ENCODE measurements at places on chromosomes 4 and X.
A peak's percentile ranks its signal among the peaks of the same experiment; 100 is the strongest.

DNA sequence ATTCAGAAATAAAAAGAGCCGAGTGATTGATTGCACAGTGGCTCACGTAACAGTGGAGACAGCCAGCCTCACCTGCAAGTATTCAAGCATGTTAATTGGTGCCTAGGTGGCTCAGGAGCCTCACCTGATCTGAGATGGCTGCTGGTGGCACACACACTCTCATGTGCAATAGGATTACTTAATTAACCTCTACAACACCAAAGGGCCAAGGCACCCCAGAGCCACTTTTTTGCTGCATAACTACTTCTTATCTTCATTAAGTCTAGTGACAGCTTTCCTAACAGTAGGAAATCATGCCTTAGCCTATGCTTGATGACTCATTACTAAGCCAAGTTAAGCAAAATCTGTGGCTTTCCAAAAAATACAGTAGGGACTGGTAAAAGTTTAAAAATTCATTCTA is 117.3 kb upstream of the NOCT start:
- DNase-seq: no peak

GRCh38 chrX:11664211-11665167 is 1.2 kb downstream of the ARHGAP6 start:
- peak; percentile 23 for DNase-seq

GRCh38 chr4:47462799-47463234 is 685 bp downstream of the COMMD8 start:
- no peak for DNase-seq

DNA sequence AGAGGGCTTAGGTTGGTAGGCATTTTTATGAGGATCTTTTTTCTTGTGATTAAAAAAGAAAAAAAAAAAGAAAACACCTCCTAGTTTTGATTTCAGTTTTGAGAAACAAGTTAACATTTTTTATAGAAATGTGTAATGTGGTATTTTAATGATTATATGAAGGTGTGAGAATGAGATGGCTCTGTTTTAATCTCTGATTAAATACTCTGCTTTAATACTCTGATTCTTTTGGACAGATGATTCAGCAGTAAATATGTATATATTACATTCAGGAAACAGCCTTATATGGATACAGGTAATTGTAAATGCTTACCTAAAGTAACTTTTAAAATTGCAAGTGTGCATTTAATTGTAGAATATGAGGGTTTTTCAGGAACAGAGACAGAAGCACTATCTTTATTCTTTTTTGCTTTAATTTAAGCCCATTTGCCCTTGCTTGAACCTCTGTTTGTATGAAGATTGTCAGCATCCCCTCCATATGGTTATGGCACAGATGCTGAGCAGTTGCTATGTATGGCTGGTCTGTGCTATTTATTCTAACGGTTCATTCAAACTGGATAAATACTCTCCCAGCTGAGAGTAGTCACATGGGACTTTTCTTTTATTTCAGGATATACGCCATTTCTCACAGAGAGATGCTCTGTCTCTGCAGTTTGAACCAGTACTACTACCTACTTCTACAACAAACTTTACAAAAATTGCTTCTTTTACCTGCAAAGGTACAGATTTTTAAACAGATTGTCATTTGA is 101.0 kb upstream of the TLR2 start:
- no peak for DNase-seq

DNA sequence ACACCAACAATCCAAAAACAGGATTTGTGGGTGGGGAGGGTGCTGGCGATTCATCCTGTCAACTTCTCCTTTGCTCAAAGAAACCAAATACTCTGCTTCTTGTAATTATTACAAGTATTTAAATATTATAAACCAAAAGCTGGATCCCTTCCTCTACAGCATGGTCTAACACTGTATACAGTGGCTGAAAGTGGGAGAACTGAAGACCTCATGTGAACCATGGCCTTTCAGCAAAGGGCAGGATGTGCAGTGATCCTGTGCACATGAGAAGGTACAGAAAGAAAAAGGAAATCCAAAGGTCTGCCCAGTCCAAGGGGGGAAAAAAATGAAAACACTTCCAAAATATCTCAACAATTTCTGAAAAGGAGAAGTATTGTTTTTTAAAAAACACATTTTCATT is 5.3 kb upstream of the CXorf38 start:
- no peak for DNase-seq

DNA sequence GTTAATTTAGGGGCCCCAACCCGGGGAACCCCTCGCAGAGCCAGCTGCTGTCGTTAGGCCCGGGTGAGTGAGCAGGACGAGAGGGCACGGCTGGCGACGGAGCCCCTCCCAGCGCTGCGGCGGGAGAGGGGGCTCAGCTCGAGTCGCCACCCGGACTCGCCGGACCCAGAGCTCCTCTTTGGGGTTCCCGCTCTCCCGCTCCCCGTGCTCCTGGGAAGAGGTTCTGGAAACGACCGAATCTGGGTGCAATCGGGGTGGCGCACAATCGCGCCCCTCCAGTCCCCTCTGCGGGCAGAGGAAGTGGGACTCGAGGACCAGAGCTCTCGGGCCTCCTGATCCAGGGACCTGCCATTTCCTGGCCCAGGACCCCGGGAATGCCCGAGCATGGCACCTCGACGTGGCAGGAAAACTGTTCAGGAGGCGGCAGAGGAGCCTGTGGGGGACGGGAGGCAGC is 37.3 kb upstream of the ARAF start:
- no peak for DNase-seq

GRCh38 chr4:126023896-126024295 is 709.1 kb downstream of the FAT4 start:
- DNase-seq: no peak

GRCh38 chr4:2059726-2060602 is 837 bp downstream of the NAT8L start:
- DNase-seq: peak; percentile 53

GRCh38 chrX:24357106-24357505 is 3.3 kb upstream of the SUPT20HL1 start:
- DNase-seq: no peak

- no peak for DNase-seq
These were observed 84.0 kb upstream of the TBC1D9 start for GRCh38 chr4:140839888-140840790.

DNA sequence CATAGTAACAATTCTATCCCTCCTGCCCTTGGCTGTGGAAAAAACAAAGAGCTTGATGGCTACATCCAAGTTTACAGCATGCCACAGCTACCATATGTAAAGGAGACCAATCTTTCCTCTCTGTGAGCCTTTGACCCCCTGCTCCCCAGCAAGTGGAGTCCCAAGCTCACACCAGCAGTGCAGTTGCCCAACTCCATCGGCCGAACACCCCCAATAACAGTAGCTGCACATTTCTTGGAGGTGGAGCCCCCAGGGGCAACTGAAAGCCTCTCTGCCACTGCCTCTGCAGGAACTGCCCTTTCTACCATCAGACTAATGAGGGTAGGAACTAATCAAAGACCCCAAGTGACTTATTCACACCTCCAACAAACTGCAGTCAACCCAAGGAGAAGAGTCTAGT is 81.0 kb upstream of the TCEAL2 start:
- no peak for DNase-seq

DNA sequence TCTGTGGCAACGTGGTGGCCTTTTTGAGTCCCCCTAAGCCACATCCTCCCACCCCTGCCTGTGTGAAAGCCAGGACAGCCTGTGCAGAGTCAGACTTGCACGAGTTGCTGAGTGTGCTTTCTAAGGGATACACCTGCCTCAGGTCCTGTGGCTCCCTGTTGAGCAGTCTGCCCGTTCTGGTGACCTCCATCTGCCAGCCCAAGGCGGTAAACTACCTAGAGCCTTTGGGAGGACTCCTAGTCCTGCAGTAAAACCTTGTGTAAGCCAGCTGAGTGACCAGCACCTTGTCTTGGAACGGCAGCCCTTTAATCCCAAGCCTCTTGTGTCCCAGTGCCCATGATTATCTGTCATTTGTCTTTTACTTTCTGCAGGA is 69.3 kb downstream of the NBDY start:
- DNase-seq: no peak

DNA sequence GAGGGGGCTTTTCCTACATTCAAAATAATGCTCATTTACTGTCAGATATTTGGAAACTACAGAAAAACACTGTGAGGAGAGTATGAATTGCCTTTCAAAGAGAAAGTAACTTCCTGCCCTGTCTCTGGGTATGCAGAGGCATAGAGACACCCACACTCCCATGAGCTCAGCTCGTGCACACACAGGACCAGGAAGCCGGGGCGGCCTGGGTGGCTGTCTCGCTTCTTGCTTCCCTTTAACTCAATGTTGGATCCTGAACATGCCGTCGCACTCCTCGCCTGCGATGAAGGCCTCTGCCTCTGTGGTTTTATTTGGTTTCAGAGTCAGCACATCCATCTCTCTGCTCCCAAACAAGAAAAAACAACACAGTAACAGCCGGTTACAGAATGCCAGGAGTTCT is 40.1 kb upstream of the GPR78 start:
- no peak for DNase-seq

- no peak for DNase-seq
These were observed 86.6 kb downstream of the DNAAF6 start for GRCh38 chrX:107293056-107293455.

- DNase-seq: no peak
These were observed 67.6 kb downstream of the POLA1 start for GRCh38 chrX:24761306-24761705.

GRCh38 chrX:24231131-24231540 is 81.6 kb downstream of the ZFX start:
- DNase-seq: no peak

GRCh38 chr4:146212781-146213180 is 1.6 kb upstream of the REELD1 start:
- DNase-seq: no peak

GRCh38 chr4:24594887-24595286 is 10.5 kb upstream of the DHX15 start:
- no peak for DNase-seq

DNA sequence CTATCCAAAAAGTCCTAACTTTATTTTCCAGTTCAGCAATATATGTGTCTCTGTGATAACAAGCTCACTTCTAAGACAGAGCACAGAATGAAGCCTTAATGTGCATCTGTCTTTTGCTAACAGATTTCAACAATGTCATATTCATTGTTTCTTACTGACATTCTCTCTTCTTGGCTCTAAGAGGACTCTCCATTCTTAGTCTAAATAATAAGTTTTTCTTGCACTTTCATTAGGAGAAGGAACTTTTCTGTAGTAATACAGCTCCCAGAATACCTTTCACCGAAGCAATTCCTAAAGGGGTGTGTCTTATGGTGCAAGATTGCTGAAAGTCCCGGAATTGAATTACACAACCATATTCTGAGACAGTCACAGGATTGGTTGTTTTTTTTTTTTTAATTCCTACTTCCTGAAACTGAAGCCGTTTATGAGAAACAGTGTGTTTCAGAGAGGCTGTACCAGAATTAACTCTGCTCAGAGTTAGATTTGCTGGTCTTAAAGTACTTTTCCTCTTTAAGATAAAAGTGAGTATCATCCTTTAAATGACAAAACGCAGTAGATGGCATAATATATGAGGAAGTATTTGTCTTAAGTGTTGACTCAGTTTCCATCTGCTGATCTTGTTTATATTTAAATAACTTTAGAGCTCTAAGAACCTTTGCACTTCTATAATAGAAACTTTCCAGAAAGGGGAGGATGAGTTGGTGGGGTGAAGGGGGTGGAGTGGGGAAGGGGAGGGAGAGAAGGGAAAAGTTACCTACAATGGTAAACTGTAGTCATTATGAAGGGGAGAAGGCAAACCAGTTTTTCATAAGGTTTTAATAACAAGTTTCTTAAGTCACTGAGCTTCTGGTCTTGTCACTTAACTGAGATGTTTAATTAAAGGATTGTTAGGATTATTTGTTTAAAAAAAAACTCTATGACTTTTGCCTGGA is at the start of gene ALPK1:
Gene ALPK1 (plus strand): TSS at position 421 of the 932 bp plus-strand sequence.
- no peak for DNase-seq

GRCh38 chrX:12657881-12658280 is 133.3 kb upstream of the PRPS2 start:
- DNase-seq: no peak

DNA sequence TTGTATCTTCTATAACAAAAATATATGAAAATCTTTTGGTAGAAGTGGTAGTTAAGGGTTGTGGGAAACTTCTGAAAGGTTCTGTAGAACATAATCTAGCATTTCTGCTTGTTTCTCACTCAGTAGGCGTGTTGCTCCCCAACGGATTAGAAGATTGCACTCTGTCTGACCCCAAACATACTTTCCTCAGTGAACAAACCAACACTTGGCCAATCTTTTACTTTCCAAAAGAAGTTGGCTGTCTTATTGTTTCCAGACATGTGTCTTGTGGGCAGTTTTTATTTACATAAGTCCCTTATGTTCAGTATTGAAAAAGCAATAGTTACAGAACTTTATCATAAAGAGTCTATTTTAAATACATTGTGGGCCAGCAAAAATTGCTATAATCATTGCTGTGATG is 312.8 kb upstream of the EPHA5 start:
- no peak for DNase-seq

DNA sequence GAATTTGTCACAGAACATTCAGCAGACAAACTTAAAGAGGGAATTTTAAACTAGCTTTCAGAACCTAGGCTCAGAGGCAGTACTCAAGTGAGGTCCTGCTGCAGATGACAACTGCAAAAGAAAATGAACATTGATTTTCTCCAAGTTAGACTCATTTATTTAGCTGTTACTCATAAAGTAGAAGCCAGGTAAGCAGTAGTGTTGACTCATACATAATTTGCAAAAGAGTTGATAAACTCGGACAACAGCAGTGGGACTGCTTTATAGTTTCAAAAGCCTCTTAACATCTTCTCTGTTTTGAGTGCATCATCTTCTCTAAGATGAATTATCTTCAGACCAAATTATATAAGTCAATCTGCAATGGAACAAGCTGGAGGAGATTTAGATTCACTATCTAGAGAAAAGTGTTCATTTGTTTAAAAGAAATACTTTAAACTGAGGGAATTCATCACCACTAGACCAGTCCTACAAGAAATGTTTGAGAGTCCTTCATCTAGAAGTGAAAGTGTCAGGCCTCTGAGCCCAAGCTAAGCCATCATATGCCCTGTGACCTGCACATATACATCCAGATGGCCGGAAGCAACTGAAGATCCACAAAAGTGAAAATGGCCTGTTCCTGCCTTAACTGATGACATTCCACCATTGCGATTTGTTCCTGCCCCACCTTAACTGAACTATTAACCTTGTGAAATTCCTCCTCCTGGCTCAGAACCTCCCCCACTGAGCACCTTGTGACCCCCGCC is 49.5 kb downstream of the COQ2 start:
- DNase-seq: no peak

- no peak for DNase-seq
These were observed 25.9 kb downstream of the RNF175 start for GRCh38 chr4:153733751-153734448.

DNA sequence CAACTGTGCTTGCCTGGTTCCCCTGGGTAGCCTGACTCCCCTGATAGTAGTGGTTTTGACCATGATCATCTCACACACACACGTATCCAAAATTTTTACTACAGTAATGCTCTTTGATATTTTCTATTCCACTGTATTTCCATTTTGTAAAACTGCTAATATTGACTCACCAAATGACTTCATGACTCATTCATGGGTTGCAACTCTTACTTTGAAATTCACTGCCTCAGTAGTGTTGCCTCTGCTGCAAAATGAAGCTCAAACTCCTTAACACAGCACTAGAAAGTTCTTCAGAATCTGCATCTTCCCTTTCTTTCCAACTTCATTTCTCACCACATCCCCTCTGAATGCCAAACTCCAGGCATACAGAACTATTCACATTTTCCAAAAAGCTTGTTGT is 20.3 kb downstream of the QRFPR start:
- no peak for DNase-seq

GRCh38 chr4:118739022-118739713 is 54.0 kb downstream of the METTL14 start:
- DNase-seq: no peak
